ENCODE measurements at places on chromosomes 6 and 20.
A peak's percentile ranks its signal among the peaks of the same experiment; 100 is the strongest.

DNA sequence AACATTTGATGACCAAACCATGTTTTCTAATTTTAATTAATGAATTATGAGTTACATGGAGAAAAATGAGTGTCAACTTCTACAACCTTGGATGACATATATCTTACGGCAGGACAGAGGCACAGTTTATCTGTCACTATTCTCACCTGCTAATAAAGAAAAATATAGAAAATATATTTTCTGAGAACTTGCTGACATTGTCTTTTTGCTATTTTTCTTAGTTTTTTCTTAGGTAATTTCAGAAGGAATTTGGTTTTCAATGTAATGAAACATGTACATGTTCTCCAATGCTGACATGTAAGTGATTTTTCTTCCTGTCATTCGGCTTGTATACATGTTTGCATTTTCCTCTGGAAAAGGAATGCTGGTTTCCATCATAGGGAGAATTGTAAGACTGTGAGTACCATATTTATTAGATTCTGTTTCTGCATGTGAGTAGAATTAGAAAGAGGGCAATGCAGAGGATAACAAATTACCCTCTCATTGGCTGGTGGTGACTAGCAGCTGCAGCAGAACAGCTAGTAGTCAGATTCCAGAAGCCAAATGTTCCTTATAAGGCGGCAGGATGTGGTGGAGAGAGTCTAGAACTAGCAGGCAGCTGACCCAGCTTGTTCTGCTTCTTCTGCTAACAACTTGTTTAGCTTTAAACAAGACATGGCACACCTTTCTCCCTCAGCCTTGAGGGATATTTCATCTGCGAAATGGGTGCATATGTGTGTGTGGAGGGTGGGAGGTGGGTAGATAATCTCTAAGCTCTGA is 132.8 kb upstream of the SPACA1 start:
- no peaks in the 10 kb centered on the region for H3K4me1 ChIP-seq
- H3K27me3 ChIP-seq: no peaks in the 10 kb centered on the region
- H3K36me3 ChIP-seq: no peaks in the 10 kb centered on the region
- DNase-seq: peak; percentile 3
- H3K27ac ChIP-seq: no peak overlapping the region
- H3K4me3 ChIP-seq: no peak overlapping the region

GRCh38 chr6:159953091-159953601 is 15.7 kb upstream of the IGF2R start:
- H3K36me3 ChIP-seq: no peaks in the 10 kb centered on the region
- no peak overlapping the region for H3K27ac ChIP-seq
- no peak overlapping the region for H3K4me3 ChIP-seq
- H3K4me1 ChIP-seq: no peaks in the 10 kb centered on the region
- DNase-seq: no peak

DNA sequence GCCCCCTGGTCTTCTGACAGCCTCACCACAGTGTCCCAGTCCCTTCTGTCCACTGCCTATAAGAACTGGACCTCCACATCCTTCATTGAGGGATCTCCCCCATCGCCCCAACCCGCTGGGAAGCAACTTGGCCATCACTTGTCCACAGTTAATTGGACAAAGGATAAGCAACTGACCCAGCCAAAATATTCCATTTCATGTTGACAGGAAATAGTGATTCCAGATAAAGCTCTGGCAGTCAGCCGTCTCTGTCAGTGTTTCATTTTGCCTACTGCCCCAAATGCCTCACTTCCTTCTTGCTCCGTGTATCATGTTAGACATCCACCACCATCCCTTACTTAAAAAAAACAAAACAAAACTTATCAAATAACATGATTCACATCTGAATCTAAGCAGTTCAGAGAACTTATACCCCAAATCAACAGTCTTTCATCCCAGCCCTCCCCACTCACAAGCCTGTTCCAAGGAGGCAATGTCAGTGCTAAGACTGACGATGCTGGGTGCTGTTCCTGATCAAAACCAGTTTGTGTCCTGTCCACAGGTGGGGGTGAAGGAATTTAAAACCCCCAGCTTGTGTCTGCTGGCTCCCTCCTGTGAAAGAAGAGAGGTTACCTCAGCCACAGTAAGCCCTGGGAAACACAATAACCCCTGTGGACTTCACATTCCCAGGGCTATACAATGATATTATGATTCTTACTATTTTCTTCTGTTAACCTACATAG is 162.5 kb downstream of the WDR27 start:
- H3K4me3 ChIP-seq: no peak overlapping the region
- H3K27me3 ChIP-seq: no peaks in the 10 kb centered on the region
- DNase-seq: no peak
- H3K27ac ChIP-seq: no peak overlapping the region
- H3K4me1 ChIP-seq: peaks cover 17% of the 10 kb centered on the region

DNA sequence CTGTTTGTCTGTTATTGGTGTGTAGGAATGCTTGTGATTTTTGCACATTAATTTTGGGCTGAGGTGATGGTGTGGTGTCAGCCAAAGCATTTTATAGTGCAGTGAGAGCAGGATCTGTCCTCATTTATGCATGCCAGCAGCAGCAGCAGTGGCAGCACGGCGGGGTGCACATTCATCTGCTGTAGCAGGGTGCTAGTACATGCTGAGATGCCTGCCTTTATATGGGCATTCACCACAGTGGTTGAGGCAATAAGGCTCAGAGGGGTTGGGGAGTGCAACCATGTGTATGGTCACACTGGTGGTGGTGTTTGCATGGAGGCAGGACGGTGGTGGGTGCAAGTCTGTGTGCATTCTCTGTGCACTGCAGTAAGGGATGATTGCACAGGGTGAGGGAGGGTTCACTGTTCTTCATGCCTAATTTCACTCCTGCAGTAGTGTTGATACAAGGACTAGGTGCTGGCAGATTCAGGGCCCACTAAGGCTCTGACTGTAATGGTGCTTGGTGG is 129.3 kb upstream of the SYNCRIP start:
- H3K27ac ChIP-seq: no peak overlapping the region
- no peak overlapping the region for H3K4me3 ChIP-seq
- no peaks in the 10 kb centered on the region for H3K27me3 ChIP-seq
- DNase-seq: no peak
- no peaks in the 10 kb centered on the region for H3K4me1 ChIP-seq
- no peaks in the 10 kb centered on the region for H3K36me3 ChIP-seq

DNA sequence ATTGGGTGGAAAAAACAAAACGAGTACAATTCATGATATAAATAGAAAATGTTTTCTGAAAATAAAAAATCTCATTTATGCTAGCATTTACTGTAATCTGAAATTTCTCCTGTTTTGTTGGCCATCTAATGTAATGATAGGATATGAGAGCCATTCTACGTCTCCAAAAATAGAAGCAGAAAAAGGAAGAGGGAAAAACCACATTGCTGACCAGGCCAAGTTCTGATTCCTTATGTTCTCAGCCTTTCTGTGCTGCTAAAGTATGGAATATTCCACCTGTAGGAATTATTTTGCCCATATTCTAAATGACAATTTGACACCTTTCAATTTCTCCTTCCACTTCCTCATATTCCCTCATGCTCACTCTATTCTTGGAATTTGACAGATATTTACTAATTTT is 110.2 kb downstream of the TBXT start:
- H3K27me3 ChIP-seq: no peaks in the 10 kb centered on the region
- H3K4me3 ChIP-seq: no peak overlapping the region
- no peaks in the 10 kb centered on the region for H3K36me3 ChIP-seq
- DNase-seq: no peak

DNA sequence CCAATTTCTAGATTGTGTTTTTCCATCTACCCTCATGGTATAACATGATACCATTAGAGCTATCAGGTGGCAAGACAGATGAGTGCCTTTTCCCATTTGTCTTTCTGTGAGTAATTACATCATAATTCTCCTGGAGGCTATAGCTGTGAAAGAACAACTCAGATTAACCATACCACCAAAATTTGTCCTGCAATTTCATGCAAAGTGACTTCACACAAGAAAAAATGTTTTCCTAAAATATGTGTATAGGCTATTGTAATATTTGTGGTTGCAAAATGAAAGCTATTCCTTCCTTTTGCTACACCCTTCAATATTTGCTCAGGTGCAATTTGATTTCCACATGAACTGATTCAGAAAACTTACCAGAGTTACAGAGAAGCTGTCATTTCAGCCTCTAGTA is 547.7 kb upstream of the ID4 start:
- H3K27me3 ChIP-seq: no peaks in the 10 kb centered on the region
- no peak overlapping the region for H3K27ac ChIP-seq
- H3K4me3 ChIP-seq: peak overlapping the region; percentile 47
- H3K36me3 ChIP-seq: no peaks in the 10 kb centered on the region
- peak; percentile 62 for DNase-seq

GRCh38 chr6:155038104-155038503 is 43.0 kb downstream of the TIAM2 start:
- DNase-seq: no peak
- no peaks in the 10 kb centered on the region for H3K36me3 ChIP-seq
- H3K27ac ChIP-seq: no peak overlapping the region
- no peak overlapping the region for H3K4me3 ChIP-seq
- no peaks in the 10 kb centered on the region for H3K4me1 ChIP-seq

- DNase-seq: no peak
- no peak overlapping the region for H3K27ac ChIP-seq
- H3K4me3 ChIP-seq: no peak overlapping the region
- H3K36me3 ChIP-seq: no peaks in the 10 kb centered on the region
Measured at GRCh38 chr6:169795196-169795595, 43.8 kb downstream of the ERMARD start.

- DNase-seq: no peak
- H3K27me3 ChIP-seq: no peaks in the 10 kb centered on the region
- H3K36me3 ChIP-seq: no peaks in the 10 kb centered on the region
- H3K27ac ChIP-seq: no peak overlapping the region
- no peak overlapping the region for H3K4me3 ChIP-seq
Measured at GRCh38 chr6:150711584-150712504, 112.2 kb downstream of the PLEKHG1 start.

GRCh38 chr6:26363882-26364701 is 906 bp upstream of the BTN3A2 start:
- H3K27me3 ChIP-seq: no peaks in the 10 kb centered on the region
- H3K36me3 ChIP-seq: no peaks in the 10 kb centered on the region
- DNase-seq: peak; percentile 39
- H3K4me3 ChIP-seq: peak overlapping the region; percentile 83
- H3K4me1 ChIP-seq: peaks cover 13% of the 10 kb centered on the region
